Heart left ventricle (tissue), 16 donors: ENCODE measurements at places on chromosomes 16 and 17. TPM values are rescaled to one million over a fixed set of nuclear protein-coding genes. Genes with fewer than 3 reads are reported as not detected.

DNA sequence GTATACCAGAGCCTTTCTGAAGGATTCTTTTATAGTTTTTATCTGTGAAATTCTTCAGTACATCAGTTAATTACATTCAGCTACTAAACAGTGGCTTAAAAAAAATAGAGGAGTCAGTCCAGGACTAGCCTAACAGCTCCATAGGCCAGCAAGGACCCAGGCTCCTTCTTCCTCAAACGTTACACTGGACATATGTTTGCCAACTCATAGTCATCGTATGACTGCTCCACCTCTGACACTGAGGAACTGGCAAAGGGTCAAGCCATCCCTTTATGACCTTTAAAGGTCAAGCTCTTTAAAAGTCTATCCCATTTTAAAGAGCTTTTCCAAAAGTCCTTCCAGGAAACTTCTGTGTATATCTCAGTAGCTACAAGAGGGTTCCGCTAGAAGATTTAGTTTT lies 36.6 kb downstream of the PHLPP2 start:
- DNase-seq = no peak

DNA sequence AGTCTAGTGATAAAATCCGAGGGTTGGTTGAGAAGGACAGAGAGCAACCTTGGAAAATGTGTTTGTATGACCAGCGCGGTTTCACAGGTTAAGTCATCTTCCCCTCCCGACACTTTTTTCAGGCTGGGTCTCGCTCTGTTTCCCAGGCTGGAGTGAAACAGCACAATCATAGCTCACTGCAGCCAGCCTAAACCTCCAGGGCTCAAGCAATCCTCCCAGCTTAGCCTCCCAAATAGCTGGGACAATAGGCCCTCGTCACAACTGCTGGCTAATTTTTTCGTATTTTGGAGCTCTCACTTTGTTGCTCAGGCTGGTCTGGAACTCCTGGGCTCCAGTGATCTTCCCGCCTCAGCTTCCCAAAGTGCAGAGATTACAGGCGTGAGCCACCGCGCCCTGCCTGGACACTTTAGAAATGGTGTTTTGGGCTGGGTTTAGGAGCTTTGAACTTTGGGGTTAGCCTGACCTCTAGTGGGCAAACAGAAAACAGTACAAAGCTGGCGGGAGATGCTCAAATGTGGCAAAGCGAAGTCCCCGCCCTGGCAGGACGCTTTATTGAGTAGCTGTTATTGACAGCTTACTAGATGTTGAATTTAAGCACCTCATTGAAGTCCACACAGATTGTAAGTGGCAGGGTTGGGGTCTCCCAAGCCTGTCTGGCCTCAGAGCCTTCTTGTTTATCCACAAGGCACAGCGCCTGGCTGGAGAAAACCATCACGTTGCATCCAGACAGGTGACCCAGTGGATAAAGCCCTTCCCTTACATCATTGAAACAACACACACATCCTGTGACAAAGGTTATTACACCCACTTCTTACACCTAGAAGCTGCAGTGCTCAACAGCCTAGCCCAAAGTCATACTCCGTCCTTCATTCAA lies 34.7 kb upstream of the RBBP6 start:
- DNase-seq = peak; percentile 42

DNA sequence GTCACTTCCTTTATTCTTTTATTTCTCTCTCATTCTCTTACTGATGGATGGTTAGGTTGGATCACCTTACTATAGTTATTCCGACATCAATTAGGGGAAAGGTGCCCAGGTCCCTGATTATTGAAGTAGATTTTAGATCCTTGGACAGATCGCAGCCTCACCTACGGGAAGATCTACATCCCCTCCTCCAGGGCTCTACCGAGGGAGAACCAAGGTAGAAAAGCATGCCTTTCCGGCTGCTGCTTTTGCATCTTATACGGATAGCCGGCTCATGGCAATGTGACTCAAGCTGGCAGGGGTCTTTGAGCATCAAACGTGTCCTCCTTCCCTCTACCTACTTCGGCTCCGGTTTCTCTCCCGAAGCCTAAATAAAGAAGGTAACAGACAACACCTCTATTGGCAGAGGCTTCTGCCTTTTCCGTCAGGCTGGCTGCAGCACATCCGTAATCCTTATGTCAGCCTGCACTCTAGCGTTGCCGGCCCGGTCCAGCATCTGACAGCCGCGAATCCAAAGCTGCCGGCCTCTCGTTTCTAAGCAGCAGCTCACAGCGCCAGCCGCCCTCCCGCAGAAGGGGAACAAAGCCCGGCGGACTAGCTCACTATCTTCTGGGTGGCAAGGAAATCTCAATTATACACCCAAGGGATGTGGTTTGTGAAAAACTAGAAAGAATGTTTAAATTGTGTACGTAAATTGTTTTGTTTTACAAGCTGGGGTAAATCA lies 46.9 kb downstream of the IRX6 start:
- DNase-seq = peak; percentile 83

DNA sequence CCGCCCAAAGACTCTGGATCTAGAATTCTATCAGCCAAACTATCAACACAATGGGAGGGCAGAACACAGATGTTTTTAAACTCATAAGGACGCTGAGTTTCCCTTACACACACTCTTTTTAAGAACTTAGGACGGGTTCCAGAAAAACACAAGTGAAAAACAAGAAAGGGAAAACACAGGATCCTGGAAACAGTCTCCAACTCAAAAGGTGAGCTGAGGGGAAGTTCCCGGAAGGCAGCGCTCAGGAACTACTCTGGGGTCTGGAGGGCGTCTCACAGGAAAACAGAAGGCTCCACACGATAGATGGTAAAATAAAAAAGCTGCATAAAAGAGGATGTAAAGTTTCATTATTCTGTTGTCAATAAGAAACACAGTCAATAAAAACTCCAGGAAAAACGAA lies 80.2 kb upstream of the DOC2B start:
- no peak for DNase-seq

DNA sequence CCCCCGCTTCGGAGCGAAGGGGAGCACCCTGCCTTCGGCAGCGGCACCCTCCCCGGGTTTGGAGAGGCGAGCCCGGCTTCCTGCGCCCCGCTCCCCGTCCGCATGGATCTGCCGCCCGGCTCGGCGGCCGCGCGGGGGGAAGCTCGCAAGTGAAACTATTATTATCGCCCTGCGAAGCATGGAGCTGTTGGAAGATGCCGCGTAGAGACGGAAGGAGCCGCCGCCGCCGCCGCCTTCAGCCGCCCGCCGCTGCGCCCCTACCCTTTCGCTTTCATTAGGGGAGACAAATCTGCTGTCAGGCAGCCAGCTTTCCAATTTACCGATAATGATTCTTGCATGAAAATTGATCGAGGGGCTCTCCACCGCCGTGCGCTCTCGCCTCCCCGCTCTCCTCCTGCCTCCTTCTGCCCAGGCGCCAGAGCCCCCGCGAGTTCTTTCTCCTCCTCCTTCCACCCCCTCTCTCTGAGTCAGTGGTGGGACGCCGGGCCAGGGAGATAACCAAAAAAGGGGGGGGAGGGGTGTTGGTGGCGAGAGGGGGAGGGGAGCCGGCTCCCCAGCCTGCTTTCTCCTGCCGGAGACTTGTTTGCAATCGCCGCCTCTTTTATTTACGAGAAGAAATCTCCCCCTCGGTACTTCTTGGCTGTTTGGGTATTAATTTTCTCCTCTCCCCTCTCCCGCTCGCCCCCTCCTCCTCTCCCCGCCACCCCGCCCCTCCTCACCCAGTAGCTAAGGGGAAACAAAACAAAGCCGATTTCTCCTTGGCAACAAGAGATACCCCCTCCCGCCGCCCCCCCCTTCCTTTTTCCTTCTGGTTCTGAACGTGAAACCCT lies 58.0 kb upstream of the GSE1 start:
- DNase-seq = peak; percentile 76

DNA sequence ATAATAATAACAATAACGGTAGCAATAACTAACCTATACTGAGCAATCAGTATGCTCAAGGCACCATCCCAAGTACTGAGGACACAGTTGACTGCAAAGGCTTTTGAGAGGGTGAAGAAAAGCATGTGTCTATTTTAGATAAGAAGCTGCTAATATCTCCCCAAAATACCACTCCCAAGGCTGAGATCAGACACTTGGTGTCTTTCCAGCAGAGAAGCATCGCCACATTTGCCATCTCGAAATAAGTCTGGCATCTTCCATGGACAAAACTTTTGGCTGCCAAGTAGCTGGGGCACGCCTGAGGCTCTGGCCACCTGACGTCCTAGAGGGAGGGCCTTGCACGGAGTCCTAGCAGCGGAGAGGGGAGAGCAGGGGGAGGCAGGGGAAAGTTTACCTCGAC lies 39.0 kb downstream of the ZNF423 start:
- DNase-seq = no peak

GRCh38 chr16:72838951-72839350 lies 209.0 kb downstream of the ZFHX3 start:
- DNase-seq = no peak

DNA sequence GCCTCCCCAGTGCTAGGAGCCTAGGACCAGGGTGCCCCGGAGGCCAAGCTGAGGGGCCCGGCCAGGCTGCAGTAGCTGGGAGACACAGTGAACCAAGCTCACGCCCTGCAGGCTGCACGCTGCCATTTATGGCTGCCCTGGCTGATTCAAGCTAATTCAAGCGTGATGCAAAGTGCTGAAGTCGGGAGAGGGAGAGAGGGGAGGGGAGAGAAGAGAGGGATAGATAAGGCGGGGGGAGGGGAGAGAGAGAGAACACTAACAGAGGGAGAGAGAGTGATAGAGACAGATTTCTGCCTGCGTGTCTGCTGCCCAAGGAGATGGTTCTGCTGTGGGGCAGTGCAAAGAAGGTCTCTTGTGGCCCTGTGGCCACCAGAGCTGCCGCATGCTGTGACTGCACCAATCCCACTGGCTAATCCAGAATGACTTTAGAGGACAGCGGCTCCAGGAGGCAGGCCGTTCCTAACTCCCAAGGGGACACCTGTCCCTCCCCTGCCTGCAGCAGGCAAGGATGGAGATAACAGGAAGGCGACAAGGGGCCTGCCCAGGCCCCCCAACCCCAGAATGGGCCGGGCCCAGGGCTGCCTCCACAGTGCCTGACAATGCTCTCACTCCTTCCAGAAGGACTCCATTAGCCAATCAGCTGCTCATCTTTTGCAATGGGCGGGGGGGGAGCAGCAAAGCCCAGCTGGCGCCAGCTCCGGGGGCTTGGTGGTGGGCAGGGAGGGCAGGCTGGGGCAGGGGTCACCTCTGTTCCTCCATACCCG lies 12.9 kb downstream of the MXRA7 start:
- DNase-seq = no peak

GRCh38 chr16:10878644-10879501 lies 1.9 kb downstream of the CIITA start:
- peak; percentile 40 for DNase-seq

DNA sequence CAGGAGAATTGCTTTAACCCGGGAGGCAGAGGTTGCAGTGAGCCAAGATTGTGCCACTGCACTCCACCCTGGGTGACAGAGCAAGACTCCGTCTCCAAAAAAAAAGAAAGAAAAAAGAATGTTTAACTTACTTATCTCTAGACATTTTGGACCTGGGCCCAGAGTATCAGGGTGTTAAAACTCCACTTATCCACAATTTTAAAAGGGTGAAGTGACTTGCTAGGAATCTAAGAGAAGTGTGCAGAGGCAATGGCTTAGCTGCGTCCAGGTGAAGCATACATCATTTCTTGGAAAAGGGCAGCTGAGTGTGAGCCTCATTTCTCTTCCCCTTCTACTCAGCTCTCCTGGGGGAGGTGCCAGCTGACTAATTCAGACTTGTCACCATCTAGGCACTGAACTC lies 25.1 kb downstream of the ALDH3A2 start:
- DNase-seq = no peak

CDH15 gene
- total RNA-seq = 0.32 TPM

GRCh38 chr16:73483934-73484711 lies 436.2 kb upstream of the ZFHX3 start:
- no peak for DNase-seq

GRCh38 chr17:77516902-77517301 lies 376.1 kb downstream of the SEC14L1 start:
- no peak for DNase-seq

DNA sequence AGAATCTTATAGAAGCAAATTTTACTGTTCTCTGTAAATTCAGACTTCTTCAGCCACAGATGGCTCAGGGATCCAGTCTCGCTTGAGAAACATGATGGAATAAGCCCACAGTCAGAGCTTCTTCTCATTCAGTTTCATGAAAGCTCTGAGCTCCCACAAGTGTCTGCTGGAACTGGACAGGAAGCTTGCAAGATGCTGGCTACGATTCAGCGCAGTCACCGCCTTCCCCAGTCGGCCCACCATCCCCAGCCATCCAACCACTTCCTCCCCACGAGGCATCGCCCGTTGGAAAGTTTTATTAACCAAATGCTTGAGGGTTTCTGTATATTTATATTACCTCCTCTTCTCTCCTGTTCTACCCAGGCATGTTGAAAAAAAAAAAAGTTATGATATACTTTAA lies 171.7 kb downstream of the ZFHX3 start:
- DNase-seq = peak; percentile 81

- DNase-seq = no peak
Measured at GRCh38 chr16:51852892-51853291, 694.1 kb downstream of the TOX3 start.

DNA sequence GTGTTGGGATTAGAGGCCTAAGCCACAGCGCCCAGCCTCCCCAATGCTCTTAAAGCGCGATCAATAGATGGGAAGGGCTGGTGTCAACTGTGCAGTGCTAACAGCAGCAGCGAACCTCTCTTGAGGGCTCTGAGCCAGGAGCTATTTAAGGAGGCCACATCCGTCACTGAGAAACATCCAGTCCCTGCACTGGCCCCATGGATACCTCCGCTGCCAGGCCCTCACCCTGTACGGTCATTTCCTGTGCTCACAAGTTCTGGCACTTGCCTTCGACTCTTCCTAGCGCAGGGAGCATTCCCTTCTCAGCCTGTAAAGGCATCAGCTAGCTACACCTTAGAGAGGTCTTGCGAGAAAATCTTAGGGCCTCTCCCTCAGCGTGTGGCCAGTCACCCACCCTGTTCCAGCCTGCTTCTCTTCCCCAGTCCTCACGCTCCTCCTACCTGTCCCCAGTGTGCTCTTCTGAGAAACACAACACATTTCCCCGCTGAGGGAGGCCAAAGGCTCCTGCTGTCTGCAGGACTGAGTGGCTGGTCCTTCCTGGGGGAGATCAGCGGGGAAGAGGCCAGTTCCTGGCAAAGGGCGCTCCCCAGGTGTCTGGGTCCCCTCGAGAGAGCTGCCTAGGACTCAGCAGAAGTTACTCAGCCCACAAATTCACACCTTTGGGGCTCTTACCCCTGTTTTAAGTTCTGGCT lies 28.6 kb downstream of the GTF3C1 start:
- DNase-seq = peak; percentile 87

GRCh38 chr16:84120023-84120422 lies 3.3 kb upstream of the MBTPS1 start:
- peak; percentile 23 for DNase-seq

GRCh38 chr17:77235370-77235941 lies 94.7 kb downstream of the SEC14L1 start:
- DNase-seq = peak; percentile 45

DNA sequence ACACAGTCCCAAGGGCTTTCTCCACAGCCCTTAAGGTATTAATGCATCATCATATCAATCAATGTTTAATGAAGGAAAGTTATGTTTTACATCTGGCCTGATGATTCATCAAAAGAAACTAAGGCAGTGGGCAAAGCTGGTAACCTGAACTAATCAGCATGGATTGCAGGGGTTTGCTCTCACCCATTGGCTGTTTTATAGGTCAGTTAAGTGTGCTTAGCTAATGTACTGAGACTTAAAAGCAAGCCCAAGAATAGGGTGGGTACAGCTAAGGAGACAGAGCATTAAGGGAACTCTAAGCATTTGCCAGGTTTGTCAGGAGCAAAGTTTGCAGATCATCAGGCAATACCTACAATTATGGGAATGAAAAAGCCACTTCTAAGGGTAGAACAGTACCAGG lies 1247.6 kb downstream of the CDH8 start:
- DNase-seq = no peak

GRCh38 chr17:20925091-20925490 lies 117.7 kb downstream of the USP22 start:
- no peak for DNase-seq

- no peak for DNase-seq
Measured at GRCh38 chr17:488993-489757, 136.6 kb upstream of the RPH3AL start.
